ENCODE measurements at places on chromosomes 16 and 17.

DNA sequence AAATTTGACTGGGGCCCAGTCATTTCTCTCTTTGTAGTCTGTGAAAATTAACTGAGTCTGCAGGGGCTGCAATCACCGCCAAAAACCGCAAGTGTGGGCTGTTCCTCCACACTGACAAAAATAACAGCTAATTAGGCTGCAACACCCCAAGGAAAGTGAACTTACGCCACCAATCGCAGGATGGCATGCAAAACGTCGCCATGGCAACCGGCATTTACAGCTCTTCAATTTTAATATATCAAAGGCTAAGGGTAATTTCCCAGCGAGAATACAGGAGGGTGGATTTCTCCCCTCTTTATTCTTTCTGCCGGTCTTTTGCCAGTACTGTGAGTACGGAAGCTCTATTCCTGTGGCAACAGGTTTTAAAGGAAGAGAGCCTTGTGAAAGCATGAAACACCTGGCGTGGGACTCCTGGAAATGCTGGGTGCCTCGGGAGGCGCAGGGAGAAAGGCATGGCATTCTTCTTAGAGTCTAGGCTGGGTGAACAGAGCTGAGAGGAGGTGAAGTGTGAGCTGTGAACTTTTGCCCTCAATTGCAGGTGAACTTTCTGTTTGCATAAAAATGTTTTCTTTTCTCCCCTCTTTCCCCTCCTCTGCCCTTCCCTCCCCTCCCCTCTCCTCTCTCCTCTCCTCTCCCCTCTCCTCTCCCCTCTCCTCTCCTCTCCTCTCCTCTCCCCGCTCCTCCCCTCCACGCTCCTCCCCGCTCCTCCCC is 399.7 kb downstream of the XYLT1 start:
- no peak for DNase-seq

DNA sequence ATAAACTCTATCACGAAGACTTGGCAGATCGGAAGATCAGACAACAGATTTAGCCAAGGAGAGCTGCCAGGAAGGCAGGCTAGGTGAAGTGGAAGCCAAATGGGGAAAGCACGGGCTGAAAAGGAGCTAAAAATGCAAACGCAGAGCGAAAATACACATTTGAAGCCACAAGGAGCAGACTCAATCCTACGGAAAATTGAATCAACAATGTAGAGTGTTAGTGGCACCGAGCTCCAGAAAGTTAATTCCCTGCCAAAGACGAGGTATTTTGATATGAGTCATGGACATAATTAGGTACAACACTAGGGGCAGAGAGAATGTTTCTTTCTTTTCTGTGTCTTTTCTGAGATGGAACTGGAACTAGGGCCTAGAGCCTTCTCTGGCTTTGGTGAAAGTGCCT is 20.7 kb downstream of the GSG1L start:
- DNase-seq: no peak

- no peak for DNase-seq
Observed at GRCh38 chr17:19706791-19707727, 9.3 kb downstream of the SLC47A2 start.

DNA sequence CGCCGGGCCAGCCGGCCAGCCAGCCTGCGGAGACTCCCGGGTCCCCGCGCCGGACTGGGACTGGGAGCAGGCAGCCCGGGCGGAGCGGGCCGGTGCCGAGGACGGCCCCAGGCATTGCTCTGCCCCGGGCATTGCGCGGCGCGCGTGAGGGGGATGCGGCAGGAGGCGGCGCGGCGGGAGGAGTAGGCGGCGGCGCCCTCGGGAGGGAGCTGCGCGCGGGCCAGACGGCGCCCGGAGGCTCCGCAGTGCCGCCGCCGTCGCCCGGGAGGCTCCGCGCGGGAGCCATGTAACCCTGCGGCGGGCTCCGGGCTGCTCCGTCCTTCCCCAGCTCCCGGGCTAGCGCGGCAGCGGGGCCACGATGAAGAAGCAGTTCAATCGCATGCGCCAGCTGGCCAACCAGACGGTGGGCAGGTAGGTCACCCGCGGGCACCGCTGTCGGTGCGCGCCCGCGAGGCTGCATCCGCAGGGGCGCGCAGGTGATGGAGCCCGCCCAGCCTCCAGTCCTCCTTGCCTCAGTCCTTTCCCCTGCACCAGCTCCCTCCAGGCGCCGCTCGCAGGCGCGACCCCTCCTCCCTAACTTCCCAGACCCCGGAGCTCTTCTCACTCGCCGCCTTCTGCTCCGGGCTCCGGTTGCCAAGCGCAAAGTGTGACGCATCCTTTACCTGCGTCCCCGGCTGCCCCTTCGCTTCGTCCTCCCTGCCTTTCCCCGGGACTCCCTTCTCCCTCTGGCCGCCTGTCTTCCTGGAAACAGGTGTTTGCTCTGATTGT is at the start of gene ARHGAP44:
ARHGAP44 (plus strand) TSS at position 18 of the 768 bp plus-strand sequence; CDS start at position 359, 341 bp downstream.
- DNase-seq: peak; percentile 50

- DNase-seq: no peak
Observed at GRCh38 chr16:70161350-70161749, 12.2 kb upstream of the CLEC18C start.

DNA sequence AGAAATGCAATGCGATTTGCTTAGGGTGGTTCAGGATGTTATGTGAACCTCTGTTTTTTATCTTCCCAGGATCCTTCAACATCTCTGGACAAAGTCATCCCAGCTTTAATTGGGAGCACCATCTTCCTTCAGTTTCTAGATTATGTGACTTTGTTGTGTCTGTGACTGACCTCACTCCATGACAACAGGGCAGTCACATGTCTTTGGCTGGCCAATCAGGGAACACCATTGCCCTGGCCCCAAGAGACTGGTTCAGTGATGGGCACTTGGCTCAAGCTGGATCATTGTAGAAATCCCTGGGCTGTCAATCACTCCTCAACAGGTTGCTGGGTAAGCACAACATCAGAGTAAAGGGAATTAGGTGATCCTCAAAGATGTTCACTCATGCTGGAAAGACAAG is 499.7 kb downstream of the XYLT1 start:
- no peak for DNase-seq

DNA sequence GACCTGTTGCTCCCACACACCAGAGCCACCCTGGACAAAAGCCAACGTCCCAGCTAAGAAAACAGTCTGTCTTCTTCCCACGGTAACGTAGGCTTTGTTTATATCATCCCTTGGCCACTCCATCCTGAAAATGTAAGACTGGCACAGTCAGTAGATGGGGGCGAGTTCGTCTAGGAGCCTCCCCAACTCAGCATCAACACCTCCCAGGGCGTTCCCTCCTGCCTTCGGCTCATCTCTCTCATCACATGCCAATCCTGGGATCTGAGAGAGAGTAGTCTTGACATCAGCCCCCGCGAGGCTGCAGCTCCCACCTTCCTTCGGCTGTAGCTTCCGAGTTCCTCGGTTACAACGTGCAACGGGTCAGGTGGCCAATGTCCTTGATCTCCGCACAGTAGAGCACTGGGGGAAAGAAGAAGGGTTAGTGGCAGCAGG is 894 bp downstream of the RNF227 start:
- DNase-seq: no peak

GRCh38 chr17:71387456-71387855 is 733.4 kb upstream of the SOX9 start:
- DNase-seq: no peak

DNA sequence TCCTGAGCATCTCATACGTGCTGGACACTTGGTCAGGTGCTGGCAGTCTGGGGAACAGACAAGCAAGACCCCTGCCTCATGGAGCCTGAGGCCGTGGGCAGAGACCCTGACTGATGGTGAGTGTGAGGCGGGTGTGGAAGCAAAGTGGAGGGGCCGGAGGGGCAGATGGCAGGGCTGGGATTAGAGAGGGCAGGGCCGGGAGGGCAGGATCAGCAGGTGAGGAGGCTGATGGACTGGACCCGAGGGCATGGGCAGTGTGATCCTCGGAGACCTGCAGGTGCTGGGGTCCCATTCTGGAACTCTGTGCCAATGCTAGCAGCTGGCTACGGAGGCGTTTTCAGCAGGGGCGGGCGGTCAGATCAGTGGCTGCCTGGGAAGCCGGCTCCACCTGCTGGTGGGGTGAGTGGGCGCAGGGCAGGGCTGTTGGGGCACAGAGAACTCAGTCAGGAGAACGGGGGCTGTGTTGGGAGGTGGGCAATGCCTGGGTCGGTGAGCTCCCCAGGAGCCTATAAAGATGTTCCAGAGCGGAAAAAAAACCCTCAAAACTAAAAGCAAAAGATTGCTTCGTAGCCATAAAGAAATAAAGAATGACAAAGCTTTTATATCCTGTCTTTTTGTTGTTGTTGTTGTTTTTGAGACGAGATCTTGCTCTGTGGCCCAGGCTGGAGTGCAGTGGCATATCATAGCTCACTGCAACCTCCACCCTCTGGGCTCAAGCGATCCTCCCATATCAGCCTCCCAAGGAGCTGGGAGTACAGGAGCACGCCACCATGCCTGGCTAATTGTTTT is 8.9 kb upstream of the C16orf74 start:
- peak; percentile 27 for DNase-seq

GRCh38 chr16:17453364-17454038 is 17.3 kb downstream of the XYLT1 start:
- DNase-seq: no peak

DNA sequence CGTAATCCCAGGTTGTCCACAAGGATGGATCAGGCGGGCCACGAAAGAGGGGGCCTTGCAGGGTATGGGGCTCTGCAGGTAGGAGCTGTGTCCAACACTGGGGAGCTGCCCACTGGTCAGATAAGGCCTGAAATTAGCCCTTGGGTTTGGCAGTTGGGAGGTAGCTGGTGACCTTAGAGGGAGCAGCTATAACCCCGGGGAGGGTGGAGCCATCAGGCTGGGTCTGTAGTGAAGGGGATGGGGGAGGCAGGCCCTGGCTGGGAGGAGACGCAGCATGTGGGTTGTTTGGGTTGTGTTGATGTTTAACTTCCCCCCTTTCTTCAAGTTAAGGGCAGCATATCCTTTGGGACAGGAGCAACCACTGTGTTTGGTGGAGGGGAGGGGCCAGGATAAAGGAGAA is 5.9 kb downstream of the MLLT6 start:
- no peak for DNase-seq

DNA sequence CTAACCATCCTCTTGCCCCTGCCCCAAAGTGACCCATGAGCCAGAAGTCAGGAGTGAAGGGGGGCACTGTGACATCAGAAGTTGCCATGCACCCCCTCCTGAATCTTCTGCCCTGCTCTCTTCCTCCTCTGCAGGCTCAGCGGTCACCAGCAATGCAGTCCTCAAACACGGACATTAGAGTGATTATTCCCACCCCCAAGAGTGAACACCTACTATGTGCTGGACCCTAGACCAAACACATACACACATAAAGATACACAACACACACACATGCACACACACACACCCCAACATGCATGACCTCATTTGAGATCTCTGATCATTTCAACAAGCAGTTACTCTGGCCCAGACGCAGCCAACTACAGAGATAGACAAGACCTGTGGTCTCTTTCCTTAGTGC is at the start of gene CDRT4:
CDRT4 (minus strand) TSS at position 30 of the 400 bp plus-strand sequence. CDS start 27,383 bp downstream, outside the sequence.
- DNase-seq: no peak

DNA sequence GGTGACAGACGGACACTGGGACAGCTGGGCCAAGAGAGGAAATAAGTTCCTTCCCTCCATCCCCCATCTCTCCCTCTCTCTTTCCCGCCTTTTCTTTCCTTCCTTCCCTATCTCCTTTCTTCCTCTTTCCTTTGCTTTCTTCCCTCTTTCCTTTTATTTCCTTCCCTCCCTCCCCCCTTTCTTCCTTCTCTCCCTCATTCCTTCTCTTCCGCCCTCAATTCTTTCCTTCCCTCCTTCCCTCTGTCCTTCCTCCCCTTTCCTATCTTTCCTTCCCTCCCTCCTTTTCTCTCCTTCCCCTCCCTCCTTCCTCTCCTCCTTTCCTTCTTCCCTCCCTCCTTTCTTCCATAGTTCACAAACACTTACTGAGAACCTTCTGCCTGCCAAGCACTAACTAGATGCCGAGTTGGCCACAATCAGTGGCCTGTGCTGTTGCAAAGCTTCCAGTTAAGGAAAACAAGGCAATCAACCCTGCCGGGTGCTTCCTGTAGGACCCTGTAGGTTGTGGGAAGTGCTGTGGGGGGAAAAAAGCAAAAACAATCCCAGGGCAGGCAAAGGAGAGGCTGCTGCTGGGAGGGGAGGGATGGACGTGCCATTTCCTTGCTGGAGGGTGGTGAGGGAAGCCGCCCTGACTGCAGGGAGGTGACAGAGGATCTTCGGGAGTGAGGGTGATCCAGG is 31.7 kb downstream of the ABCC6 start:
- no peak for DNase-seq

DNA sequence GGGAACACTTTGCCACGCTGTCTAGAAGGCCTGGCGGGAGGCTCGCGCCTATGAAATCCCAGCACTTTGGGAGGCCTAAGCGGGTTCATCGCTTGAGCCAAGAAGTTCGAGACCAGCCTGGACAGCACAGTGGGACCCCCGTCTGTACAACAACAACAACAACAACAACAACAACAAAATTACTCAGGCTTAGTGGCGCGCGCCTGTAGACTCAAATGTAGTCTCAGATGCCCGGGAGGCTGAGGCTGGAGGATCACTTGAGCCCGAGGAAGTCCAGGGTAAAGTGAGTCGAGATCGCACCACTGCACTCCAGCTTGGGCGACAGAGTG is 297 bp upstream of the SLFN13 start:
- no peak for DNase-seq

DNA sequence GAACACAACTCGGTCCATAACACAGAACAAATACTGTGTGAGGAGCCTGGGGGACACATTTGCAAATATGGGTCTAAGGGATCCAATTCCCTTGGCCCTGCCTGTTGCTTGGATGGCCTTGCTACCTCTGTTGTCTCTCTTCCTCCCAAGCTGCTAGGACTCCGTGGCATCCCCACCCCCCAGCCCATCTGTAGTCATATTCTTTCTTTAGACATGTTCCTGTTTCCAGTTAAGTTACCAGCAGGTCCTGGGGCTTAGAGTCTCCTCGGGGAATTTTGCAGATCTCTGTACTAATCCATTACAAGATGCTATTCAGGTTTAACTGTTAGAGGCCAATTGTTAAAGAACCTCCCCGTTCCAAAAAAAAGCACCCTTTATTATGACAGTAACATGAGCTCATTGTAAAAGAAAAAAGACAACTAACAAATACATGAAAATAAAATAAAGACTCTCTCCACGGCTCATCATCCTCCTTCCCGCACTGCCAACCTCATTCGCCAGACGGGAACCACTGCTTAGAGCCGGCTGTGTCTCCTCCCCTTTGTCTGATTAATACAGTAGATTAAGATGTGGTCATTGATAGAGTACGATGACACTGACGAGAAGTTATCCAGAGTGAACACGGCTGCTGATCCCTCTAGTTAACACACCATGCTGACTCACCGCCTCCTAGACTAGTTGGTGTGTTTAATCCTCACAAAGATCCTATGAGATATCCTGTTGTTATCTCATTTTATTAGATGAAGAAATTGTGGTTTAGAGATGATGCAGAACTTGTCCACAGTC is 22.2 kb downstream of the HS3ST4 start:
- no peak for DNase-seq

DNA sequence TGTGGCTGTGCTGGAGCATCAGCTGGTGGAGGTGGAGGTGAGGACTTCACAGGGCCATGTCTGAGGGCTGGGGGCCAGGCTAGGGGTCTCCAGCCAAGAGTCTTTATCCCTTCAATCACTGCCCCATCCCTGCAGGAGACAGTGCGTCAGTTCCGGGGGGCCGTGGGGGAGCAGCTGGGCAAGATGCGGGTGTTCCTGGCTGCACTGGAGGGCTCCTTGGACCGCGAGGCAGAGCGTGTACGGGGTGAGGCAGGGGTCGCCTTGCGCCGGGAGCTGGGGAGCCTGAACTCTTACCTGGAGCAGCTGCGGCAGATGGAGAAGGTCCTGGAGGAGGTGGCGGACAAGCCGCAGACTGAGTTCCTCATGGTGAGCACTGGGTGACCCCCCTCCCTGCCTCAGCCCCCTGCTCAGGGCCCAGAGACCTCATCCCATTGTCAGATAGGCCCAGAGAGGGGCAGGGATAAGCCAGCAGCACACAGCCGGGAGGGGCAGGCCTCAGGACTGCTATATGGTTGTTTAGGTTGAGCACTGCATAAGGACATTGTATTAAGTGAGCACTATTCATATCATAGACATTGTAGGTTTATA is 2.3 kb upstream of the PYDC1 start:
- DNase-seq: no peak

All from ACHN (cell line).